ENCODE measurements at places on chromosomes 2 and 18. TPM values are rescaled to one million over a fixed set of nuclear protein-coding genes. Genes with fewer than 3 reads are reported as not detected.

The NFATC1 gene
- total RNA-seq: 3.0 TPM

The SERPINB12 gene
- total RNA-seq: not detected

The GAD1 gene
- 0.18 TPM for total RNA-seq

The FAM110C gene
- not detected for total RNA-seq

The GBX2 gene
- 4.5 TPM for total RNA-seq

The ATP6V1C2 gene
- total RNA-seq: not detected

The ARHGAP15 gene
- not detected for total RNA-seq

The SCN1A gene
- total RNA-seq: not detected

The CYS1 gene
- 0.19 TPM for total RNA-seq

The CRACDL gene
- 8.7 TPM for total RNA-seq

The TMEM200C gene
- under 0.01 TPM for total RNA-seq

The SLC9A2 gene
- under 0.01 TPM for total RNA-seq

The RPL37A gene
- 4,338 TPM for total RNA-seq

The FBXO48 gene
- total RNA-seq: 0.28 TPM

The DLX2 gene
- not detected for total RNA-seq

The FZD7 gene
- 0.85 TPM for total RNA-seq

The MYL1 gene
- total RNA-seq: not detected

The DSEL gene
- total RNA-seq: 7.8 TPM

The POTEC gene
- total RNA-seq: not detected

The ABCG8 gene
- not detected for total RNA-seq

The MYO3B gene
- total RNA-seq: not detected
